ENCODE measurements at places on chromosomes 12 and 14.

DNA sequence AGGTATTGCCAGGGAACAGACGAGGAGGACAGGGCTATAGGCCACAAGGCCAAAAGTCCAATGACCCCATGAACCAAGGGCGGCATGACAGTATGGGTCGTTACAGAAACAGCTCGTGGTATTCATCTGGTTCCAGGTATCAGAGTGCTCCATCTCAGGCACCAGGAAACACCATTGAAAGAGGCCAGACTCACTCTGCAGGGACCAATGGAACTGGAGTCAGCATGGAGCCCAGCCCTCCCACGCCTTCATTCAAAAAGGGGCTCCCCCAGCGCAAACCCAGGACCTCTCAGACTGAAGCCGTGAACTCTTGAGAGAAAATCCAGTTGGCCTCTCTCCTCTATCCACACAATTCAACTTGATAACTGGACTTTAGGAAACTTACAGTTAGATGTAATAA, 12.9 kb upstream of the KCNH3 start:
- DNase-seq: no peak

DNA sequence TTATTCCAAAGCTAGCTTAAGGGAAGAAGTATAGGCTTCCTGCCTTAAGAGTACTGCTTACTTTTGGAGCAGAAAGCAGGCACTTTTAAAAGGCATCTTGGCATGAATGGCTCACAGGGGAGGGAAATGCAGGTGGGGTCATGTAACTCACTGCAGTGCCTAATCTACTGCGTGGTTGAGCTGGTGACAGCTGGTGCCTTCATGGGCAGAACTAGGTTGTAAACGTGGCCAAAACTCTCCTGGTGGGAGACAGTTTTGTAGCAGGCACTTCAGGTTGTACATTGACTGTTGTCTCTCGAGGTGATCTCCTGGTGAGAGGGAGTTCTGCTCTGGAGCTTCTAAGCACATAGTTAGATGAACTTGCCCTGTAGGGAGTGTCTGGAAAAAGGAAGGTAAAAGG, 962.5 kb downstream of the DIO2 start:
- no peak for DNase-seq

DNA sequence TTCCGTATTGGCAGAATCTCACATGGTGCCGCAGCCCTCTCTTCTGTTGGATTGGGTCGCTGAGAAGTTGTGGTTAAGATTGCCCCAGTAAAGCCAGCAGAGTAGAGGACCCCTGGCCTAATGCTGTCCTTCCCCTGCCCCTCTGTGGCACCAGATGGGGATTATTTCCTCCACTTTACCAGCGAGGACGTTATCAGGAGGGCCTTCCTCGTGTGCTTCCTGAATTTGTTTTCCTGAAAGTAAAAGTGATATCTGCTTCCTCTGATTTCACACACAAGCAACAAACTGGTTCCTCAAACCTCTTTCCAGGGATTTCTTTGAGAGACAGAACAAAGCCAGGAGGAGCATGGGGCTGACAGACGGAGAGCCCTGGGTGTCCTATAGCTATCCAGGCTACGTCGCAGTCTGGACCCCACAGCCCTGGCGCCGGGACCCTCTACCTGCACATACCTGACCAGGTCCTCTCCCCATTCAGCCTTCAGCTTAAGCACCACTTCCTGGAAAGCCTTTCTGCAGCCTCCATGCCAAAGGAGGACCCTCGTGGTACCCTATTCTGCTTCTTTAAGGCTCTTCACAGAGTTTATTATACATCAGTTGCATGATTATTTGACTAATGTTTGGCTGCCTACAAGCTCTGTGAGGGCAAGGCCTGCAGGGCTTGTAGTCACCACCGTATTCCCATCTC, 314.8 kb upstream of the FKBP4 start:
- DNase-seq: no peak

GRCh38 chr12:113174461-113175384, 10.6 kb downstream of the DDX54 start:
- DNase-seq: peak; percentile 70

DNA sequence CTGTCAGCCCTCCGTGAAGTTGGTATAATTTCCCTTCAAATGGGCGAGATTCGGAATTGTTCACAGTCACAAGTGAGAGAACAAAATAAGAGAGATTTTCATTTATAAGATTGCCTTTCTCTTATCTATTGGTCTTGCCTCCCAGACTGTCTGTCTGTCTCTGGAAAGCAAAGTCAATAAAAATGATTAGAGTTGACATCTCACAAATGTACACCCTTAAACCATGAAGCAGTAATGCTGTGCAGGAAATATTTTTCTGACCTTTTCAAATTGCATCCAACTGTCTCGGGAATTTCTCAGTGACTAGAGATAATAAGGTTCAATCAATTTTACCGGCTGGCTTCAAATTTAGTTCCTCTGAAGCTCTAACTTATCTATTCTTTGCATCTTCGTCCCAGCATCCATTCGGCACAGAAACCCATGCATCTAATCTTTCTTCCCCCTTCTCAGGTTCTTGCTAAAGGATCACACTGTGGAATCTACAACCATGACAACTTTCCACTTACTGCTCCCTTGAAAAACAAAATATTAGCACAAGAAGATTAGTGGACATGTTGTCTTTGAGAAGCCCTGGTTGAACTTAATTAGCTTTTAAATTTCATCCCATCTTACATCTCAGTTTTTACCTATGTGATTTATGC, 93.1 kb downstream of the RMST start:
- no peak for DNase-seq

GRCh38 chr14:77645520-77646230, 29.2 kb upstream of the SPTLC2 start:
- no peak for DNase-seq

GRCh38 chr12:131894981-131895639, 688 bp downstream of the ULK1 start:
- DNase-seq: peak; percentile 6

GRCh38 chr14:26992403-26993115, 394.7 kb upstream of the NOVA1 start:
- DNase-seq: no peak

DNA sequence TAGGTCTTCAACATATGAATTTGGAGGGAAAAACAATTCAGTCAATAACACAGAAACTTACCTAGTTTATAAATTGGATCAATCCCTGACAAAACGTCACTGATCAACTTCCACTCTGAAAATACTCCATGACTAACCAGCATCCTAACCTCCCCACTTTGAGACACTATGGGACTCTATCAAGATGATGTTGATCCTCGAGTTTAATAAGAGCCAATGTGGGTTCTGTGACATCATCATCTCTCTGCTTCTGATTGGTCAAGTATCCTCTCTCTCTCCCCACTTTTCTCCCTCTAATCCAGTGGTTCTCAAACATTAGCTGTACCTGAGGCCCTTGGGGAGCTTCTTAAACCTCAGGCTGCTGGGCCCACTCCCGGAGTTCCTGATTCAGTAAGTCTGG, at the start of gene SMCO2:
Gene SMCO2 (plus strand): TSS at position 301 of the 400 bp plus-strand sequence. CDS start 23,896 bp downstream, outside the sequence.
- DNase-seq: no peak

- no peak for DNase-seq
Observed at GRCh38 chr12:112238441-112238840, 113.1 kb downstream of the TRAFD1 start.

- no peak for DNase-seq
Observed at GRCh38 chr14:68553311-68553710, 239.6 kb downstream of the ZFP36L1 start.

DNA sequence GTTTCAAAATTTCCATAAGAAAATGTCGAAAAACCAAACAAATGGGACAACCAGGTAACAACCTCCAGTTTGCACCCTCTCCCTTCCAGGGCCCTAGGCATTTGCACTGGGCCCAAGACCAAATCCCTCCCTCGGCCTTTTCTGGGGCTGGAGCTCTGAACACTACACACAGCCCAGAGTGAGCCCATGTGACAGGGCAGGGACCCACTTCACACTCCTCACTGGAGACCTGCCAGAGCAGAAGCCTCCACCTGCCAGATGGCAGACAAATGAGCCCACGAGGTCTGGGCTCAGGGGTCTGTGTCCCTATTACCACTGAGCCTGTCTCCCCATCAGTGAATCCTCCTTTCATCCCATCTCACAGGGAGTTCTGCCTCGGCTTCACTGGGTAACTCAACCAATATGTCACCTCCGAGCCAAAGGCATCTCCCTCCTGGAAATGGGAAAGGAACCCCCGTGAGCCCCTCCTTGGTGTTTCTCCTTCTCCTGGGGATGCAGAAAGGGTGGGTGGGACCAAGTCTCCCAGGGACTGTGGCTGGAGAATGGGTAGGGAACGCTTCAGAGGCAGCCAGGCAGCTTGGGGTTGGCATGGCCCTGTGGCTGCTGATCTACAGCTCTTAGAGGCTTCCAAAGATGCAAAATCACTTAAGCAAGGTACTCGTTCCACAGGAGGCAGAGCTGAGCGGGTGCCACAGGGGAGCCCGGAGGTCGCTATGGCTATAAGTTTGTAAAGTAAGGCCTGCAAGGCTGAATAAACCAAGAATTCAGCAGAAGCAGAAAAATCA, 10.6 kb downstream of the VWF start:
- no peak for DNase-seq

DNA sequence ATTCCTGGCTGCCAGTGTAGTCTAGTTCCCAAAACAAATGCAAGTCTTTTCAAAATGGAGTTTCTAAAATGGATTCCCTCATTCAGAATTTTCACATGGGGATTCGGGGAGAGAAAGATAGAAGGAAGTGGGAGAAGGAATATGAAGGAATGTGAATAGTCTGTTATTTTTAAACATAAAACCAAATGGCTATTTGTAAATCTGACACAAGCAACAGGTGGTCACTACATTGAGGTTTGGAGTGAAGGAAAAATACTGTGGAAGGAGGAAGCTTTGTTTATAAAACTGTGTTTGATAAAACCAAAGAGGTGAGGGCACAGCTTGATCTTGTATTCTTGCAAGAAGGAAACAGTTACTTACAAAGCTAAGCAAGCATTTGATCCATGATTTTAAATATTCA, 65.3 kb upstream of the KCNJ8 start:
- no peak for DNase-seq

DNA sequence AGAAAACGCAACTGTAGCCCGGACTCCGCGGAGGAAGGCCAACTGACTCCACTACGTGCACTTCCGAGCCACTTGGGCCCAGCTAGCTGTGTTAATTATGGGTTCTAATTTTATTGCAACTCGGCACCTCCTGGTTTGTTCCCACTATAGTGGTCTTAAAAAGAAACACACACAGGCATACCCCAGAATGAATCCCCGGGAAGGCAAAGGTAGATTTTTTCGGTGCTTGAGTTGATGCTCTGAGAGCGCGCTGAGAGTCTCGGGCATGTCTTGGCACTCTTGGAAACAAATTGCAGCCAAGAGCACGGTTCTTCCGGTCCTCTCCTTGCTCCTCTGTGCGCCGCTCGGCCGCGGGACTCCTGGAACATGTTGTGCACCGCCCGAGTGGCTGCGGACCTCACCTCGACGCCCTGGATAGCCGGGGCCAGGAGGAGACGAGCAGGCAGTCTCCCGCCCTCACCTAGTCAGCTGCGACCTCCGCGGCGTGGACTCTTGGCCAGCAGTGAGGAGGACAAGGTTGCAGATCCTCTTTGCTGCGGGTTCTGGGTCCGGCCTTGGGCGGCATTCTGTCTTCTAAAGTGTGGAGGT, 6.8 kb upstream of the PAX9 start:
- DNase-seq: no peak

DNA sequence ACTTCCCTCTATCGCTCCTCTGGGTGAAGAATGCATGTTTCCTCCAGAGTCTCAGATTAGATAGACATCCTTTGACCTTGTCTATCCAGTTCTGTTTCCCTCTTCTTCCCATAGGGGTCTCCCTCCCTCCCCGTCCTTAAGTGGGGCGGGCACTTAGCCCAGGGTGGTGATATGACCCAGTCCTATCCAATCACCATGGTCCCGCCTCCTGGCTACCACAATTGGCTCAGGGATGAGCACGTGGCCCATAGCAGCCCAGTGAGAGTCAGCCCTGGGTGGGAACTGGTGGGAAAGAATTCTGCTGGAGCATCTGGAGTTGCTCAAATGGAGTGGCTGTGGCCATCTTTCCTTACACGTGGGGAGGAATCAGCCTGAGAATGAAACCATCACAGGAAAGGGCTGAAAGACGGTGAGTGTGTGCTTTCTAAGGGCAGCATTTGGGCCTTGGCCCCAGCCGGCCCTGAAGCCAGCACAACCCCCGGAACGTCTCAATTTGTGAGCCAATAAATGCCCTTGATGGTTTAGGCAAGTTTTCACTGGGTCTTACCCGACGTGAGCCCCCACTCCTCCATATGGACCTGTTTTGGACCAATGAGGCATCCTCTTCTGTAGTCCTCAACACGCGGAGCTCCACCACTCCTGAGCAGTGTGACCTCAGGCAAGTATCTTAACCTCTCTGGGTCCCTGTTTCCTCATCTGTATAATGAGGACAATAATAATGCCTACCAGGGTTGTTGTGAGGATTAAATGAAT, 14.4 kb upstream of the MLXIP start:
- DNase-seq: no peak

- no peak for DNase-seq
Observed at GRCh38 chr12:54277823-54278276, 2.1 kb downstream of the CBX5 start.

DNA sequence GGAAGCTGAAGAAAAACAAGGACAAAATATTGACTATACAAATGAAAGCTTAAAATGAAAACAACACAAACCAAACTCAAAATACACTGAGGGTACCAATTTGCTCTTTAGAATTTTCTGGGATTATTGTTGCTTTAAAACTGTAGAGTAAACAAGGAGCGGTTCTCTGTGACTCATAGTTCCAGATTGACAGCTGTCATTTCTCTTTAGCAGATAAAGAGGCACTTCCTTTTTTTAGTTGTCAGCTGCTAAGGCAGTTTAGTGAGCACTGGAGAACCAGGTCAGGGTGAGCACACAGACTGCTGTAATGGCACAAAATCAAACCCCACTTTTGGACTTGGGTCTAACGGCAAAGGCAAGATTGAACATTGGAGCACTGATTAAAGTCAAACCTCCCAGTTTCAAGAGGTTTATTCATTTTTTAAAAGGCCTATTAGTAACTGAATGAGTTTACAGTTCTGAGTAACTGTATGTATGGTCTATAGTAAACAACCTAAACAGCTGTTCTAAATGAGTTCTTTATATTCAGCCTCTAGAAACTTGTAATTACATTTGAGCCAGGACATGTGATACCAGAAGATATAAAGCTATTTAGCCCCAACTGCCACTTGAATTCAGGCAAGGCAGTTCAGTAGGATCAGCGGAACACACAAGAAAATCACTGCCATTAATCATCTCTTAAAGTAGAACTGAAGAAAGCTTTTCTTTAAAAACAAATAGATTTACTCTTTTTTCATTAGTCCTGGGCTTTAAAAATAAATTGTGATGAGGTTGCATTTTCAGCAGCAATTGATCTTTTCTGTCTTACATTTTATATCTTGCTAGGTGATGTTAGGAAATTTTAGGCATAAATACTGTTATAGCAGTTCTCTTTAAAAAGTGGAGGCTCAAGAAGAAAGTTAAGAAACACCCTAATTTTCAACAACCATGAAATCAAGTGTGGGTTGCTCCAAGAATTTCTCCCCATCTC, 71.7 kb upstream of the PRICKLE1 start:
- DNase-seq: no peak

- no peak for DNase-seq
Observed at GRCh38 chr14:93301821-93302447, 30.9 kb downstream of the BTBD7 start.
